ENCODE measurements at places on chromosomes 4 and X.

DNA sequence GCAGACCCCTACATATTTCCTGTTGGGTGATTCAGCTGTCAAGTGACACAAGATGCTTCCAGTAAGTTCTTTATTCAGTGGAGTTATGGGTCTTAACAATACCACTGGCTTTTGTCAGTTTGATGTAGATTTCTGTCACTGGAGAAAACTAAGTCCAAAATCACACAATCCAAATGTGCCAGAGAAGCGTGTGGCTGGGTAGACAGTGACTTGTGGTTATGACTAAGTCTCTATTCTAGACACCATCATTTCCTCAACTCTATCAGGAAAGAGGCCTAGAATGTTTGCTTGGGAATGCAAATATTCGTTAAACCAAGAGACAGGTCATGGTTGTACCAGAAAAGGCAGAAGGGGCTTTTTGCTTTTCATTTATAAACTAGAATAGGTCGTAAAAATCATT is 54.4 kb upstream of the HS3ST1 start:
- DNase-seq = peak; percentile 76

DNA sequence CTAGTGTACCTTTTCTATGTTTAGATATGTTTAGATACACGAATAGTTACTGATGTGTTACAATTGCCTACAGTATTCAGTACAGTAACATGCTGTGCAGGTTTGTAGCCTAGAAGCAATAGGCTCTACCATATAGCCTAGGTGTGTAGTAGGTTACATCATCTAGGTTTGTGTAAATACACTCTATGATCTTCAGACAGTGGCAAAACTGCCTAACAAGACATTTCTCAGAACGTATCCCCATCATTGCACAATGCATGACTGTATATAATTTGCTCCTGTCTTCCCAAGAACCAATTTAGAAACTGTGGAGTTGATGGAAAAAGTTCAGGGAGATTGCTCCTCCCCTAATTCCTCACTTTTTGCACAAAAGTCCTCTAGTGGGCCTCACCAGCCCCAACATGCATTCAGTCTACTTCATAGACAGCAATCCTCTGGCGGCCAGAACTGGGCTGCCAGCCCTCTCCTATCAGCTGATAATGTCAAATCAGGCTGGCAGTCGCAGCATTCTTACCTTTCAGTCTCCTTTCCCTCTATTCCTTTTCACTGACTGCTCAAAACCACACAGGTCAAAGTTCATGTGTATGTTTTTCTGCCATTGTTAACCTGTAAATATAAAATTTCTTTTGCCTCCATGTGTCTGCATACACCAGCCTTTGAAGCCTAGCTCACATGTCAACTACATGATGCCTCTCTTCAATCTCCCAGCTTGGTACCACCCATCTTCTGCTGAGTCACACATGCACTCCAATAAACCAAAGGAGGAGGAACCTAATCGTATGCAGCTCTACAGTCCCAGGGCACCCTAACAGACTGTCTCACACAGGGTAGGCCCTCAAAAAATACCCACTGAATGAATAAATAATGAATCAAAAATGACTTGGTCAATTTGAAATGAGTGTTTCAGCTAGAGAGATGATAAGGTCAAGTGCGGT is 32.0 kb downstream of the BCLAF3 start:
- DNase-seq = peak; percentile 4

DNA sequence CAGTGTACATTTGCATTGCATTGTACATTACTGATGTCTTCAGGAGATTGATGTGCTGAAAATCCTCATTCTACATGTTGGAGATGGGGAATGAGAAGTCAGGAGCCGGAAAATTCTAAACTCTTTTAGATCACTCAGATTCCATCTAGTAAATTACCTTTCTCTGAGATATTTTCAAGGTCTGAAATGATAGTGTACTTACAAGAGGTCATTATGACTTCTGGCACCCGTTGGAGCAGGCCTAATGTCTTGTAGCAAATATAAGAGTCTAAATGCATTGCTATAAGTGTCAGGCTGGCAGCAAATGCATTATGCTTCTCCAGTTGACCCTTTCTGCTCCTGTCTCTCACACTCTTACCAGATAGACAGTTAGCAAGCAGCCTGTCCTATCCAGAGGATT is 692.8 kb downstream of the GRID2 start:
- DNase-seq = no peak

GRCh38 chr4:124947622-124948265 is 235.2 kb upstream of the ANKRD50 start:
- no peak for DNase-seq

DNA sequence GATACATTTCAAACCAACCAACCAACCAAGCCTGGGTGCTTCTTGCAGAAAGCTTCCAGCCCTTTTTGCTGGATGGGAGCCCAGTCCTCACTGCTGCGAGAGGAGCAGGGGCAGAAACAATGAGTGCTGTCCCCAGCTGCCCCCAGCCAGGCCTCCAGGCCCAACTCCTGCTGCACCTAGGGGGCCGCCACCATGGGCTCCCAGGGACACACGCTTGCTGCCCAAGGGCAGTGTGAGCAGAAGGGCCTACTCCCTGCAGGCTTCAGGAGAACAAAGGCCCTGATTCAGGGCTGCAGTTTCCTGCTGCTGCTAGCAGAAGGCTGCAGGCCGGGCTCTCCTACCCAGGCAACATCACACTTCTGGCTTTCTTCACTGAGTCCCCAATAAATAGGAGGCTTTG is 37.7 kb upstream of the ENPP6 start:
- no peak for DNase-seq

DNA sequence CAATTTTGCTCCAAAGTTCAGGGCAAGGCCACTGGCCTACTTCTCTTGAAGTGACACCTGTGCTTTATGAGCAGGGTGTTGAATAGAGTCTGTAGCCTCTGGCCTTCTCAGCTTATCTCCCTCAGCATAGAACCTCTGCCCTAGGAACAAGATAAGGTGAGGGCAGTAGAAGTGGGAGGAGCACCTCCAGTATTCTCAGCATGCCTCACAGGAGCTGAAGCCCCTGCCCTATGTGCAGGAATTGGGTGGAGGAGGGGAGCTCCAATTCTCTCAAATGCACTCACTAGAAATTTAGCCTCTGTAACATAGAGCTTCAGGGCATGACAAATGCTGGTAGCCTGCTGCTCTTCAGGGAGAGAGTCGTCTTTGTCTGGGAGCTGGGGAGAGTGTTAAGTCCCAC is 479.3 kb downstream of the IL1RAPL1 start:
- no peak for DNase-seq

DNA sequence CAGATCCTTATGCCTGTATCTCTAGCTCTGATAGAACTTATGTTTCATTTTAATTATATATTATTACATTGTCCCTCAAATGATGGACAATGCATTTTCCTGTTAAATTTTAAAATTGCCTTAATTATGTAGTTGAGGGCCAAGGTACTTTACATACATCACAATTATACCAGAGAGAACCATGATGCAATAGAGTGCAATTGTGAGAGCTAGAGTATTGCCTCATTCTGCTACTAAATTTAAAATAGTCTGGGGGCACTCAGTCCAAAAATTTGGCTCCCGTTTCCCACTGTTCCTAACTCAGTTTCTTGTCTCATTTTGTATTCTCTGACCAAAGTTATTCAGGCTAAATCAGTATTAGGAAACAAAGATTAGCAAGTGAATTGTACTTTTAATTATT is 378.5 kb upstream of the ZFP42 start:
- no peak for DNase-seq

DNA sequence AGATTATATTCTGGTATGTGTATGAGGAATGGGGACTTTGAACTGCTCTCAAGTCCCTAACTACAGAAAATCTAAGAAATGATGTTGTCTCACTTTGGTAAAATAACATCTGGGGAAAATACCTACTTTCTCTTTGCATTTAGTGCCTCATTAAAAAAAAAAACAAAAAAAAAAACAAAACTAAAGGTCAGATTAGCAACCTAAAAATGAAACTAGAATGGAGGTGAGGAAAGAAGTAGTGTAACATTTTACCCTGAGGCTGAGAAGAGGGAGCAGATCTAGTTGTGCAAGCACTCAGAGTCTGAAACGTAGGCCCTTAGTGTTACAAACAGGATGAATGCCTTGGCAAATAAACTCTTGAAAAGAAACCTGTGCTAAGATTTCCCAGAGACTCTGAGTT is 56.0 kb downstream of the VGLL1 start:
- DNase-seq = no peak

GRCh38 chr4:182764137-182764536 is 153.0 kb downstream of the DCTD start:
- DNase-seq = peak; percentile 34

DNA sequence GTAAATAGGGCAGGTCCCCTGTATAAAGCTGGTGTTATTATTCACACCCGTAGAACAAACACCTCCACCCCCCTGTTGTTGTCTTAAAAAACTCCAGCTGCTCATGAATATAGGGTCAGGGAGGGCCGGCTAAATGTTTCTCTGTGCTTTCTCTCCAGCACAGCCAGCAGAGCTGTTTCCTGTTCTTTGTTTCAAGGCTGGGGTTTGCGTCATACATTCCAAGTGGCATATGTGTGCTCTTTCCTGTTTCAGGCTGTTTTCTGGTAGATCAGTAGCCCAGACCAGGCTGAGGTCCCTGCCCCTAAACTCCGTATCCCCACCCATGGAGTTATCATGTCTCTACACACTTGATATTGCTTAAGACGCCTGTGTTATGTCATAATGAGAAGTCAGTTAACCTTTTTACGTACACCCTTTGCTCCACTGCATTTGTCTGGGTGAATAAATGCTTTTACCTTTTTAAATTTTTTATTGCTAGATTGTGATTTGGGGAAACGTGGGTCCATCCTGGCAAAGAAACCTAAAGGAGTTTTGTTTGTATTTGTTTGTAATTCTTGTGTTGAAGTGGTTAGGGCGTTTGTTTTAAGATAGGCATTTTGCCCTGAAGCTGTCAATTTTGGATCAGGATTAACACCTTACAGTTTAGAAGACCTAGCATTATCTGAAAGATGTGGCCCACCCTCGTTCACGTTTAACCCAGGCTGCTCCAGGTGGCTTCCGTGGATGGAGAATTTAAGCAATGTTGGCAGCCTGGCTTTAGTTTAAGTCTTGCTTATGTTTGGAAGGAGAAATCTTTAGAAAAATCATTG is 3.3 kb downstream of the KLF3 start:
- peak; percentile 98 for DNase-seq

- no peak for DNase-seq
Observed at GRCh38 chr4:186002853-186003252, 66.1 kb upstream of the TLR3 start.

DNA sequence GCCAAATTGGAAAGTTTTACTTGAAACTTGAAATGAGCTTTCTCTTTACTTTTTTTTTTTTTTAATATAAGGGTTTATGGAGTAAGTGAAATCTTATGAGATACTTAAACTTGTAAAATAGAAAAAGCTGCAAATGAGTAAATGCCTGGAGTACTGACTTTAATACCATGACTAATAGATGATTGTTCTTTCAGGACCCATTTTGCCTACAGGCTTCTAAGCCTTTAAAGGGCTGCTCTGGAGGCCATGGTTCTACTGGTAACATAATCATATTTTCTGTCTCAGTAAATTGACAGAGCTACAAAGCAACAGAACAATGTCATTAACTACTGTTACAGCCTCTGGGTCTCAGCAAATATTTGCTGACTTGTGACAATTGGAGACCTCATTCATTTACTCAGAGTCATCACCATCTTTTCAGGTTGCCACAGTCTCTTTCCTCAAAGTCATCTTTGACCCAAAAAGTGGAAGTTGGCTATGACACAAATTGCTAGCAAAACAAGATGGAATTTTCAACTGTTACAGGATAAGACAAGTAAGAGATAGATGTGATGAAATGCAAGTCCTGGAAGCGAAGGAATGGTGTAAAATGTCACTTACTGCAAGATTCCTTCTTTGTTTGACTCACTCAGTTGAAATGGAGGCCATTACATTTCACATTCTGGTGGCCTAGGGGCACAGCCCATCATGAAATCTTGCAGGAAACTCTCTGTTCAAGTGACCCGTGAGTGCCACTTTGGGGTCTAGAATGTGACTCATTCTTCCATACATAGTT is 132.7 kb downstream of the BTC start:
- DNase-seq = peak; percentile 28

GRCh38 chr4:102104278-102104677 is 241.0 kb downstream of the SLC39A8 start:
- DNase-seq = no peak

- DNase-seq = no peak
Observed at GRCh38 chr4:4203688-4204400, 22.9 kb downstream of the OTOP1 start.

DNA sequence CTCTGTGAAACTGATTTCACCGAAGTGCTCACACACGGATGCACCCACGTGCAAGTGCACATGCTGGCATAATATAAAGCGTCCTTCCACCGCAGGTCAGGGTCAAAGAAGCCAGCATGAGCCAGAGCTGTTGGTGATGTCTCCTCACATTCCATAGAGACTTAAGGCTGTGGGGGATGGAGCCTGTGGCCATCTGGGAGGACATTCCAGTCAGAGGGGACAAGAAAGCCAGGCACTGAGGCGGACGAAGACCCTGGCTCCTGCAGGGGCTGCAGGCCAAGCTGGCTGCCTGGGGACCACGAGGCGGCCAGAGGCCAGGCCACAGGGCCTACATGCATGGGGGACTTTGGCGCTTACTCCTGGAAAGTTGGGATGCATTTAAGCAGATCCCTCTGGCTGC is 7.7 kb downstream of the RNF212 start:
- DNase-seq = no peak

Data from HT1080 (cell line).